ENCODE measurements at places on chromosomes 3 and 15.

- DNase-seq, result no peak
These were observed 9.4 kb downstream of the CILP start for GRCh38 chr15:65201918-65202317.

DNA sequence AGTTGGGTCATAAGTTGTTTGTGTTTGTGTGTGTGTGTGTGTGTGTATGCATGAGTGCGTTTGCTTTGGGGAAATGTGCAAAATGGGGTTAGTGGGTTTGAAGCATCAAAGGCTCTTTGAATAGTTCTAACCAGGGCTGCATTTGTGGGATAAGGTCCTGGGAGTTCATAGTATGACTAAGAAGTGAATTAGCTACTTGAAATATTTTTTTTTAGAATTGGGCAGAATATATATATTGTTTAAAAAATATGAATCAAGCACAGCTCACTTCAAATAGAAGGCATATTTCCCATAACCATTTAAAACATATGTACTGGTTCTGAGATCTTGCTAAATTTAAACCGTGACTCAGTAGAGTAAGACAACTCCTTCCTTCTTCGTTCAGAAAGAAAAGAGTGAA lies 43.1 kb downstream of the IGF2BP2 start:
- no peak for DNase-seq

DNA sequence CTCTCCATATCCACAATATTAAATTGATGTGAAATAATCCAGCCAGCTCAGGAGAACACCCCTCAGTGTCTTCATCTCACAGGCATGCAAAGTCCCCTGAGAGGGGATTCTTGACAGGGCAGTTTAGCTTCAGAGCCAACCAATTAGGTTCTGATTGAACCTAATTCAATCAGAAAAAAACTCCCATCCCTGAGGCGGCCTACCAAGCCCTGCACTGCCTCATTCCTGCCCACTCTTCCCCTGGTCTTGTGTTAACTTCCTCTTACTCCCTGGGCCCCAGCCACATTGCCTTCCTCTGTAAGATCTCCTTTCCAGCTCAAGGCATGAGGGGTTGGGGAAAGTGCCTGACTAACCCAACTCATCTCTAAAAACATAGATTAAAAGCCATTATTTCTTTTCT lies 46.1 kb downstream of the FRMD4B start:
- DNase-seq, result no peak

DNA sequence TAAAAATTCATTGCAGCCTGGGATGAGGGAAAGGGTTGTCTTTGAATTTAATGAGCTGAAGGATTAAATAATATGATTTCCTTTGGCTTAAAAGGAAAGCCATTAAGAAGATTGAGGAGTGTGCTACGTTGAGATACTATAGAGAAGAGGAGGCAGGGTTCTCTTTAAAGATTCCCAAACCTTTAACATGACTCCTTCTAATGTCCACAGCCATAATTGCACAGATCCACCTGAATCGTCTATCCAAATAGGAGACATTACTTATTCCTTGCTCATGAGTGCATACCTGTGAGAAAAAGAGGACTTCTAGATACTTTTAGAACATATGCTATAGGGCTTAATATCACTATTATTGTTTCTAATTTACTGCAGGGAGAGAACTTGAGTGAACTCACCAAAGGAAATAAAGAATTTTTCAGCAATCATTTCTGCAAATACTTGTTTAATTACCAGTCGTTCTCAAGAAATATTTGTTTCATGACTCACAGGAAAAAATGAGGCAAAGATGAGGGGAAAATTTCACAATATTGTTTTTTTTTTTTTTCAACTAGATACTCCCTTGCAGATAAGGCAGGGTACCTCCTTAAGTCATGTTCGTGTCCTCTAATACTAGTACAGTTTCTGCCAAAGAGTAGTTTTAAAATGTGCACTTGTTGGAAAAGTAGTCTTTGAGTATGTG lies 8.9 kb upstream of the SUCNR1 start:
- no peak for DNase-seq

- no peak for DNase-seq
These were observed 13.8 kb upstream of the VIPR1 start for GRCh38 chr3:42488687-42489086.

DNA sequence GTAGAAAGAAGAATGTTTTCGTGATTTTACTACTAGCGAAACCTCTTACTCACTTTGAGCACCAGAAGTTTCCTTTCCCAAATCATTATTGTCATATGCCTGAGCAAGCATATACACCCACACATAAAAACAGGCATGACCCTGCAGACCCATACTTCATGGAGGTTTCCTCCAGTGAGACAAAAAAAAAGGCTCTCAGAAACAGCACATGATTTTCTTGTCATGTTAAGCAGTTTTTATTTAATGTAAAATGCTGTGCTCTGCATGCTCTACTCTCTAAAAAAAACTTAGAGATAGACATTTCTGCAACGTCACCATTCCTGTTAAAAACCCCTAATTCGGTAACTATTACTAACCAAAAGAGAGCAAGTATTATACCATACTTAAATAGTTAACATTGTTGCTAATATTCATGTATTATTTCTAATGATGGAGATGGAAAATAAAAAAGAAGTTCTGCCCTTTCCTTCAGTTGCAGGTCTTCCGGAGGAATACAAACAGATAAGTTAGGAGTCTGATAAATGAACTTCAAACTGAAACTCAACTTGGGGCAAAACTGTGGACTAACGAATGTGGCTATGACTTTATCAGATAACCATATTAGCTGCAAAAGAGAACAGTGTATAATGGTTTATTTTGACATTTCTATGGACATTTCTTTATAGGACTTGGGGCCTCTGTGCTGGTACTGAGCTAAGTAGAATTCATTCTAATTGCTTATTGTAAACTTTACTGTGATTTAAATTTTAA lies 15.9 kb downstream of the CD200R1 start:
- DNase-seq, result no peak

- no peak for DNase-seq
These were observed 47.8 kb downstream of the IQGAP1 start for GRCh38 chr15:90435652-90436337.

Data from stimulated activated CD8-positive, alpha-beta memory T cell treated with anti-CD3 and anti-CD28 coated beads, Interleukin-12 subunit alpha, Interleukin-12 subunit beta, amount 100 ng/mL, for 4 hours (primary cell).